ENCODE measurements at places on chromosomes 13 and 19.

GRCh38 chr19:17616961-17617806 is 61.7 kb downstream of the COLGALT1 start:
- no peak for DNase-seq

DNA sequence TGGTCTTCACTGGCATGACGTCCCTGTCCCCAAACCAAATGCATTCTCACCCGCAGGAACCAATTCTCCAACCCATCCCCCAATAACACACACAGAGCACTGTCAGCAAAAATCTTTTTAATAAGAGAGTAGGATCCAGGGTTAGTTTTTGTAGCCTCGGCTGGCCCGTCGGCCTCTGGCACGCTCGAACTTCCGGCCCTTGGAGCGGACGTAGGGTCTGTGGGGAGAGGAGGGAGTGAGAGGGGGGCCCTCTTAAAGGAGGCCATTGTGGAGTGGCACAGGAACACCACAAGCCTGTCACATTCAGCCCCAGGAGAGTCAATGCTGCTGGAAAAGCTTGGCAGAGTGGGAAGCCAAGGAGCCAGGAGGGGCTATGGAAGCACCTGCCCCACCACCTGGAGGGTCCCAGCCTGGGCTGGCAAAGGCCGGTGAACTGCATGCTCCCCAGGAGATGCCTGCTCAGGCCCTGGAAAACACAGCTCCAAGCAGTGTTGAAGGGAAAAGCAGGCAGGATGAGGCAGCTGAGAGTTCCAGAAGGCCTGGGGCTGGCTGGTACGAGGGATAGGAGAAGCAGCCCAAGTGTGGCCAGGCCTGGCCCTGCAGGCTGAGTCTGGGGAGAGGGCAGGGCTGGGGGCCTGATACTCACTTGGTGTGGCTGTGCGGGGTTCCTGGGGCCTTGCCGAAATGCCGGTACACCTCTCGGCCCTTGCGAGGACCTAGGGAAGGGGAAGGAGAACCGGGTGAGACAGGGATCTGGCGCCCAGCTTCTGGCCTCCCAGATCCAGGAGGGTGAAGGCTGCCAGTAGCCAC is 560 bp upstream of the FAM83E start:
- DNase-seq: no peak

DNA sequence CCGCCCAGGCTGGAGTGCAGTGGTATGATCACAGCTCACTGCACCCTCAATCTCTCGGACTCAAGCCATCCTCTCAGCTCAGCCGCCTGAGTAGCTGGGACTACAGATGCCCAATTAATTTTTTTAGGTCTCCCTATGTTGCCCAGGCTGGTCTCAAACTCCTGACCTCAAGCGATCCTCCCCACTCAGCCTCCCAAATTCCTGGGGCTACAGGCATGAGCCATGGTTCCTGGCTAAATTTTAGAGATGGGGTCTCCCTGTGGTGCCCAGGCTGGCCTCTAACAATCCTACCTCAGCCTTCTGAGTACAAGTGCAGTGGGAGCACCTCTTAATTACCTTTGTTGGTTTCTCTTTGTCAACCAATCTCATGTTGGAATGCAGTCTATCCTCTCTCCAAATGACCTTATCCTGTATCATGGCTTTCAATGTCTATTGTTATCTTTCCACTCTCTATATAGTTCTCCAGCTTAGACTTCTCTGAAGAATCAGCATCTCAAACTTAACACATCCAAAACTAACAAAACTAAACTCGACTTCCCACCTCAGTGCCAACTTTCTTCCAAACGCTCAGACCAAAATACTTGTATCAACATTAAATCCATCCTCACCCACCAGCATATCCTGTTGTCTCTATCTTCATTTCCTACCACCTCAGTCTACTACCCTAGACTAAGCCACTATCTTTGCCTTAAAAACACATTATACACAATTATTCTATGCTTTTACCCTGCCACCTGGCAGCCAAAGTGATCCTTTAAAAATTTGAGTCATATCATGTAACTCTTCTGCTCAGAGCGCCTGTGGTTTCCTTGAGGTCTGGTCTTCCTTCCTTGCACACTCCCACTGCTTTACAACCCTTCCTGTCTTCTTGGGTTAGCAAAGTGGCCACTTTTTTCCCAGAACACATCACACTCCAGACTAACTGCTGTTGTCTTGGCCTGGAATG is 6.7 kb downstream of the TPT1 start:
- no peak for DNase-seq

DNA sequence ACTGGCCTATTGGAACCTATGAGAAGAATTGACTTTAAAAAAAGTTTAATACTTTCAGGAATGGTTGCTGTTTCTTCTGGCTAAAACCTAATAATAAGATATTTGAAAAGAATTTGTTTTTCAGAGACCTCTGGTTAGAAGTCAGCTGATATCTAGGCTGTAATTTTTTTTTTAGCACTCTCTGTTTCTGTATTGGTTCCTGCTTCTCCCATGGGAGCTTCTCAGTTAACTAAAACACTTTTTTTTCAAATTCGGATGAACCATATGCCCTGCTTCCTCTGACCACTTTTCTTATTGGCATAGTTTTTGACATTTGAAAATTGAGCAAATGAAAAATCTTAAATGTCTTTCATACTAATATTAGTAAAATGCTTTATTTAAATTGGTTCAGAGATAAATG is 163.5 kb upstream of the SLC10A2 start:
- no peak for DNase-seq

DNA sequence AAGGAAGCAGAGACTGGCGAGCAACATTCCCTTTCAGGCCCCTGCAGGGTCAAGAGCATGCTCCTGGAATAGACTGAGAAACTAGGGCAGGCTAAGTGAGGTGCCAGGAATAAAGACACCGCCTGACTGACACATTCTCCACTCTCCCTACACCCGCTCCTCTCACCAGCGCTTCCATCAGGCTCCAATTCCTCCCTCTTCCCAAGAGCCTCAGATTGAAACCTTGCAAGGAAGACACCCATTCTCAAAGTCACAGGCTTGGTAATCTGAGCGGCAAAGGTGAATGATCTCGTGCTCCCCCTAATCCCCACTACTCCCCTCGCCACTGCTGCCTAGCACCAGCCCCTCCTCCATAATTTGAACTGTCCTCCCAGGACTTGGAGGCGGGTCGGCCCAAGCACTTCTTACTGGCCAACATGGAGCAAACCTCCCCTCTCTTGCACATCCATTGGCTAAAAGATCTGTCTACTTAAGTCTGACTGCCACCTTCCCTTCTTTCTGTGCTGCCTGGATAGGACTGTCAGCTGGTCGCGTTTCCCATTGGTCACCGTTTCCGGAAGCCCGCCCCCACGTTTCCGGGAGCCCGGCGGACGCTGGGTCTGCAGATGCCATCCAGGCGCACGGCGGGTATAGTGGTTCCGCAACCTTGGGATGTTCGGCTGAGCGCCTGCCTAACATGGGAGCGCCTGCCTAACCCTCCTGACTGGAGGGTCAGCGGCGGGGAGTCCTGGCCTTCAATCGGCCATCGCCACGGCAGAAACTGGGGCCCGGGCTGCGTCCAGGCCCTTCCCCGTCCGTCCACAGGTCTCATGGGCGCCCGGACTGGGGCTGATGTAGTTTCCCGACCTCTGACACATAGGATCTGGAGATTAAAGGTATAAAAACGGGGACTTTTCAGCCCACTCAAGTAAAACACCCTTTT is 33.6 kb downstream of the ZNF383 start:
- DNase-seq: peak; percentile 41

- no peak for DNase-seq
These were observed 7.4 kb downstream of the FZR1 start for GRCh38 chr19:3513229-3514140.

DNA sequence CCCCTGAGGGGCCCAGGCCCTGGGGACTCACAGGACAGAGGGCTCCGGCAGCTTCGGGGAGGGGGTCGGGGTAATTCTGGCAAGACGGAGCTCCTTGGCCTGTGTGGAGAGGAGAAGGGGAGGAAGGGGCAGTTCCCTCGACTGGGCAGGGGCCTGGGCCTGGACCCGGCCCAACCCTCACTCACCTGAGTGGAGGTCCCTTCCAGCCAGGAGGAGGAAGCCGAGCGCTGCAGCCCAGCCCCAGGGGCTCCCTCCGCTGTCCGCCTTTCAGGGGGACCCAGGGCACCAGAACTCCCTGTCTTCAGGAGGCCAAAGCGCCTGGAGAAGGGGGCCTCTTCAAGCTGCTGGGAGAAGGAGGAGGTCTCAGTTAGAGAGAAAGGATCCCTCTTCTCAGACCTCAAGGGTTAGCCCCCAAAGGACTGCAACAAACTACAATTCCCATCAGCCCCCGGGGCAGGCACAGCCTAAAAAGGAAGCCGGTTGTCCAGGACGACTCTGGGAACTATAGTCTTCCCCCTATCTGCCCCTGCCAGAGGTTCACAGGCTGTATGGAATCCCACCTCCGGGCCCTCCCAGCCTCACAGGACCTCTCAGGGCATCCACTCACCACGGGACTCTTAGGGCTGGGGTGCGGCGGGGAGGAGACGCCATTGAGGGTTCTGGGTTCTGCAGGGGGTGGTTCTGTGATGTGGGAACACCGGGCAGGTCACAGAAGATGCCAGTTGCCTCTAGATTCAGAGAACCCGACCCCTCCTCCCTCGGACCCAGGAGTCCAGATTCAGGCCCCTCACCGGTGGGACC is 19.8 kb downstream of the EPS8L1 start:
- DNase-seq: no peak

DNA sequence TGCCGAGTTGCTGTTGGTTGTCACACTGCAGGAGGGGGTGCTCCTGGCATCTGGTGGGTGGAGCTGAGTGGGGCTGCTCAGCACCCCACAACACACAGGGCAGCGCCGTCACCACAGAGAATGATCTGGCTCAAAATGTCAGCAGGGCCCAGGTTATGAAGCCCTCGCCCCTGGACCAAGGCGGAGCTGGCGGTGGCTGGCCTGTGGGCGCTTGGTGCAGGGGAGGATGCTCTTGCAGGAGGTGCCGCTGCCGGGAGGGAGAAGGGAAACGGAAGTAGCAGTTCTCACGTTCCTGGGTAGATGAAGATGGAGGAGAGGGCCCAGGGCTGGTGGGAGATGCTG is 14.2 kb upstream of the LENG8 start:
- no peak for DNase-seq

DNA sequence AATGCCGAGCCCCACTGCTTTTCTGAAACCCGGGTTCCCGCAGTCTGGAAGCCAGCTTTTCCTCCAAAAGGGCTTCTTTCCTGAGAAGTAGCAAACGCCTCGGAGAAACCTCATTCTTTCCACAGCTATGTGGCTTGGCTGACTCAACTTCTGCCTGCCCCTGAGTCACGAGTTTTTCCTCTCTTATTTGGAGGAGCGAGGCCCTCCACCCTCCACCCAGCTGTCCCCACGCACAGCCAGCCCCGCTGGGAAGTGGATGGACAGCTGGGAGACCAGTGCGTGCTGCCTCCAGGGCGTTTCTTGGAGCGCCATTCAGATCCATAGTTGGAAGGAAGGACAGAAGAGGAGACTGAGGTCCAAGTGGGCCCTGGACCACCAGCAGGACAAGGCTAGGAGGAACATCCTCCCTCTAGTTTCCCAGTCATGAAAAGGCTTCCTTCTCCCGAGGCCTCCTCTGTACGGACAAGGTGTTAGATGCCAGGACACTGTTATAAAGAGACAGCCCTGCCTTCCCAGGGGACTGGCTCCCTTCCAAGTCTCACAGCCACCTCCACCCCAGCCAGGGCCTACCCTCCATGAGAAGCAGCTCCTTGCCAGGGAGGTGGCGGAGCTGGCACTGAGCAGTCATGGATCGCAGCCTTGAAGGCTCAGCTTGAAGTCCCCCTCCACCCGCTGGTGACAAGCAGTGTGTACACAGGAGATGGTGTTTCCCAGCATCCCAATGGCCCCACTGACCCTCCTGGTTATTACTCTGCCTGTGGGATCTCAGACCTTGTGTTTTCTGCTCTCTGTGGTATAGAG is 2.5 kb upstream of the PLEKHF1 start:
- no peak for DNase-seq

- no peak for DNase-seq
These were observed 9.5 kb downstream of the SNRNP70 start for GRCh38 chr19:49094505-49095482.

GRCh38 chr13:27053210-27053884 is 118.3 kb downstream of the USP12 start:
- no peak for DNase-seq

DNA sequence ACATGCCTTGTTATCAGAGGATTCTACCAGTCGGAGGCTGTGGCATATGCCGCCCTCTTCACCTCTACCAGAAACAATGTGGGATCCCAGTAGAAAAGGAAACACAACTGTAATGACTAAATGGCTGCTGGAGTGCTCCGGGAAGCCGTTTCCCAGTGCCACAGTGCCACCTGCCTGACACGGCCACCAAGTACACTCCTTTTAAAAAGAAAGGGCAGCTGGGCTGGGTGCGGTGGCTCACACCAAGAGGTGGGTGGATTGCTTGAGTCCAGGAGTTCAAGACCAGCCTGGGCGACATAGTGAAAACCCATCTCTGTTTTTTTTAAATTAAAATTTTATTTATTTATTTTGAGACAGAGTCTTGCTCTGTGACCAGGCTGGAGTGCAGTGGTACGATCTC is 67.3 kb downstream of the TRPM4 start:
- no peak for DNase-seq

DNA sequence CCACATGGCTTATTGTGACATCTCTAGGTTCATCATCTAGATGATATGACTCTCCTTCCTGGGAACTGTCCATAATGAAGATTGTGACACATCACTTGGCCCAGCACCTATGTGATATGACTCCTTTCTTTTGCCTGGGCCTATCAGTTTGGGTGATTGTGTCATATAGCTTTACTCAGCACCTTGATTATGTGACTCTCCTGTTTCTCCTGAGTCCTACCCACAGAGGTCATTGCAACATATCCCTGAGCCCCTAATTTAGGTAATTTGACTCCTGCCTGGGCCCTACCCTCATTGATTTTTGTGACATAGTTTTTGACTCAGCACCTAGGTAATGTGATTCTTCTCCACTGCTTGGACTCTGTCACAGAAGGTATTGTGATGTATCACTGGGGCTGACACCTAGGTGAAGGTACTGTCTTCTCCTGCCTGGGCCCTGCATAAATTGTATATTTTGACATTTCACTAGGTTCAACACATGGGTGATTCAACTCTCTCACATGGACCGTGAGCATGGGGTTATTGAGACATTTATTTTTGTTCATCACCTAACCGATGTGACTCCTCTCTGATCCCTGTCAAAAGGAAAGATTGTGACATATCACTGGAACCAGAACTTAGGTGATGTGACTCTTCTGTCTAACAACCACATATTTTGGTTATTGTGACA is 26.2 kb upstream of the ZNF254 start:
- DNase-seq: no peak

GRCh38 chr19:48194041-48194843 is 23.8 kb downstream of the ZSWIM9 start:
- no peak for DNase-seq

- DNase-seq: no peak
These were observed 878.6 kb upstream of the PCDH20 start for GRCh38 chr13:62294244-62294643.

GRCh38 chr13:50783717-50784290 is 59.7 kb downstream of the DLEU7 start:
- no peak for DNase-seq

Data from cerebellar nuclear complex (tissue), 1 donor.